T follicular helper cell (primary cell): ENCODE measurements at places on chromosomes 2 and 18.
A peak's percentile ranks its signal among the peaks of the same experiment; 100 is the strongest.

DNA sequence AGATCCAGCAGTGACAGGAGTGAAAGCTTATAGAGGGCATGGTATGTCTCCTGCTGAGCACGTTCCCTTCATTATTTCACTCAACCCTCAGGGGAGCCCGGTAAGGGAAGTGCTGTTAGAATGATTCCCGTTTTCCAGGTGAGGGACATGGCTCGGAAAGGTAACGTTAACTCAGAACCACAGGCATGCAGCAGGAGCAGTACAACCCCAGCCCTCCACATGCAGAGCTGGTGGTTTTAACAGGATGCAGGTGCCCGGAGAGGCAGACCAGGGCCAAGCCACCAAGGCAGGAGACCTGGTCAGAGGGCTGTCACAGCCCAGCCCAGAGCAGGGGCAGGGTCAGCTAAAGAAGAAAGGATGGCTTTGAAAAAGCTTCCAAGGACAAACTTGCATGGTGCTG is 268.5 kb downstream of the SH3BP4 start:
- DNase-seq, result no peak

DNA sequence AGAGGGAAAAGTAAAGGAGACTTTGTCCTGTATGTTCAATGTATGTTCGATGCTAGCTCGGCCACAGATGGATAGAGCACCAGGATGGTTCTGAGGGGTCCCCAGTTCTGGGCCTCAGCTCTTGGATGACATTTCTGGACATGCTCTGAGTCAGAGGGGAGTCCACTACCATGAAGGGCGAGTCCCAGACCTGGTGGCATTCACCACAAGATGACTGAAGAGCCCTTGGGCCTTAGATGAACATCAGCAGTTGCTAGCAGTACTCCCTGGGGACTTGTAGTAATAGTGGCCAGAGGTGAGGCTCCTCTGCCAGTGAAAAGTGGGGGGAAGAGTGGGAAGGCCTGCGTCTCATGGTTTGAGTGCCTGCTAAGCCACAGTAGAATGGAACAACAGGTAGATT is 109.5 kb downstream of the GRB14 start:
- DNase-seq, result no peak

DNA sequence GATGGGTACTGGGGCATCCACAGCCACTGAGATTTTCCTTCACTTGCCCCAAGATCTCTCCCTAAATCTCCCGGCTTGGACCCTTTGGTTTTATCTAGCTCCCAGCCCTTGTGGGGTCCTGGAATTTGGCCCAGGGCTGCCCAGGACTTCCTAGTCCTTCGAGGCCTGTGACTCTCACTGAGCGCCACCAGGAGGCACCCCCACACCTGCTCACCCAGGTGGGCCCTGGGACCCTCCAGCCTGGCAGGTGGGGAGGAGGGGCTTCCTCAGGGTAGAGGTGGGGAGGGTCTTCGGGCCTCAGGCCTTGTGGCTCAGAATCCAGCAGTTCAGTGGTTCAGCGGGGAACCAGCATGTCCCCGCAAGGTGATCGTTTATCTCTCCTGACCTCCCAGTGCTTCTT is 11.9 kb upstream of the PRSS56 start:
- no peak for DNase-seq

- no peak for DNase-seq
These were observed 159.5 kb upstream of the CAPN13 start for GRCh38 chr2:30966786-30967185.

GRCh38 chr2:191540681-191541080 is 137.3 kb upstream of the NABP1 start:
- no peak for DNase-seq

- DNase-seq, result no peak
These were observed 24.0 kb downstream of the ZNF385B start for GRCh38 chr2:179837408-179837807.

GRCh38 chr2:211447548-211447947 is 891.1 kb downstream of the CPS1 start:
- no peak for DNase-seq

DNA sequence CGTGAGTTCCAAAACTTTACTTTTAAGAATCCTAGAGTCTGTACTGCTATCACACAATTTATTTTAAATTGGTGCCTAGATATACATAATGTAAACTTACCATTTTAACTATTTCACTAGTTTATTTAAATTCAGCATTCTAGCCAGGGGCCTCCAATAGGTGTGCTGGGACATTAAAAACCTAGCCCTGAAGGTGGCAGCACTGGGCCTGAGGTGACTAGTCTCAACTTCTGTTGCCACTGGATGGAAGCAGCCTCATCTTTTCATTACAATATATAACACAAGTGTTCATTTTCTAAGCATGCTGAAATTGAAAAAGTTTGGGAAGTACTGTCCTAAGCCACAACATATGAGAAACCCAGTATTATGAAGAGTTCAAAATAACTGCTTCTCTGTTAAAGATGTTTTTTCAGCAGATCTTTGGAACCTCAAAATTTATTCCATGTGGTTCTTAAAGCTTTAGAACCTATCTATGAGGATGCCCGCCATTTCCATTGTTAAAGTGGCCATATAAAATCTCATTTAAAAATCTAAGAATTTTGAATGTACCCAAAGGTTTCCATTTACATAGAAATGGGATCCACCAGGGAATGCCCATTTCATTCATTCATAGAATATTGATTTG is 2.9 kb upstream of the RBBP8 start:
- DNase-seq, result peak; percentile 65

- no peak for DNase-seq
These were observed 165.9 kb upstream of the ID2 start for GRCh38 chr2:8515864-8516533.

GRCh38 chr2:197997083-197997541 is 192.7 kb downstream of the PLCL1 start:
- DNase-seq, result no peak

- DNase-seq, result peak; percentile 37
These were observed 10.8 kb upstream of the TAF4B start for GRCh38 chr18:26215247-26215970.

- DNase-seq, result no peak
These were observed 1.6 kb upstream of the PUM2 start for GRCh38 chr2:20352230-20352578.

DNA sequence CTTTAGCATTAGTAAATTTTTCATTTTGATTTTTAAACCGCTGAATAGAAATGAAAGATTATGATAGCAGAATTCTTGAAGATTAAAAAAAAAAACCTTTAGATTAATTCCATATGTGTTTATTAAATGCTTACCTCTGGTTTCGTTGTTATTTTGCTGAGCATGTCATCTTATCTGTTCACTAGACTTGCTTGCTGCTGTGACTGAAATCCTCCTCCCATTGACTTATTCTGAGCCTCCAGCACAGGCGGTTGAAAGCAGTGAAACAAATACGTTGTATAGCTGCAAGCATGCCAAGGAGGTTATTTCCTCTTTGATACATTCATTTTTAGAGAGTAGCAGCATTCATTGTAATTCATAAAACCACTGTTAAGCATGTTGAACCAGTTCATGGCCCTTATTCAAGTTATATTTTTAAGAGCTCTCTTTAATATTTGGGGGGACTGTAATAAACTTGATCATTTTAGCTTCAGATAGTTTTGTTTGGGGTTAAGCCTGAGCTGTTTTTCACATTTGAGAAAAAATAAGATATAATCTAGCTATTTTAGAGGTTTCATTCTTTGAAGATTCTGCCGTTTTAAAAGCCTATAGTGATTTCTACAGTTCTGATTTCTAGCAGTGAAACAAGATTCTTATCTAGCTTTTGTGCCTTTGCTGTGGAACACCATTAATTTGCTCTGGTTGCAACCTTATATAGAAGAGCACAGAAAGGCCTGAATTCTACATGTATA is at the start of gene HTR2B:
HTR2B (minus strand) TSS at position 205 of the 731 bp plus-strand sequence. CDS start 1,278 bp downstream, outside the sequence.
- DNase-seq, result no peak

DNA sequence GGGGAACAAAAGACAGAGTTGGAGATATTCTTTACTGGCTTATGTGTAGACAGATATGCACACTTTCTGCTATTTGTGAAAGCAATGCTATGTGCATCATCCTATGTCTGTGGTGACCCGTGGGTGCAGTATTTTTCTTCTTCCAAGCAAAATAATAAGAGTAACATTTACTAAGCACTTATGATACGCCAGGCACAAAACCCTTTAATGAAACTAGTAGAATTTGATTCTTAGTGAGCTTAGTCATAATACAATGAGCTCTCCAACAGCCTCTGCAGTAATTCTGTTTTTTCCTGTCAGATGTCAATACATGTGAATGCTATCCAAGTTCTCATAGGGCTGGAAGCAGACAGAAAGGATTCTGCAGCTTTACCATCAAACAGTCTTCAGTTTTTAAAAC is 130.6 kb downstream of the RAD51AP2 start:
- no peak for DNase-seq

- DNase-seq, result no peak
These were observed 21.0 kb downstream of the MERTK start for GRCh38 chr2:111919365-111919764.

- DNase-seq, result no peak
These were observed 406.0 kb upstream of the POU3F3 start for GRCh38 chr2:104447831-104448434.

DNA sequence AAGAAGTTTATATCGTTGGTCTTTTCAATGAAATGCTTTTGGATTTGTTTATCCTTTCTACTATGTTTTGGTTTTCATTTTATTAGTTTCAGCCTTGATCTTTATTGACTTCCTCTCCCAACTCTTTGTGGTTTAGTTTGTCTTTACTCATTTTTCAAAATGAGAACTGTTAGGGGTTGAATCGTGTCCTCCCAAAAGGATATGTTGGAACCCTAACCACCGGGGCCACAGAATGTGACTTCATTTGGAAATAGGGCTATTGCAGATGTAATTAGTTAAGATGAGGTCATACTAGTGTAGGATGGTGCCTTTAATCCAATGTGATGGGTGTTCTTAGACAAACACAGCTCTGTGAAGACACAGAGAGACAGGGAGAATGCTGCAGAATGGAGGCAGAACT is 60.4 kb upstream of the IL1R2 start:
- DNase-seq, result no peak

GRCh38 chr2:16798472-16798871 is 132.8 kb upstream of the CYRIA start:
- no peak for DNase-seq

- no peak for DNase-seq
These were observed 150.0 kb downstream of the SLC4A3 start for GRCh38 chr2:219777388-219777787.

GRCh38 chr2:132463719-132464118 is 47.1 kb downstream of the GPR39 start:
- DNase-seq, result no peak

DNA sequence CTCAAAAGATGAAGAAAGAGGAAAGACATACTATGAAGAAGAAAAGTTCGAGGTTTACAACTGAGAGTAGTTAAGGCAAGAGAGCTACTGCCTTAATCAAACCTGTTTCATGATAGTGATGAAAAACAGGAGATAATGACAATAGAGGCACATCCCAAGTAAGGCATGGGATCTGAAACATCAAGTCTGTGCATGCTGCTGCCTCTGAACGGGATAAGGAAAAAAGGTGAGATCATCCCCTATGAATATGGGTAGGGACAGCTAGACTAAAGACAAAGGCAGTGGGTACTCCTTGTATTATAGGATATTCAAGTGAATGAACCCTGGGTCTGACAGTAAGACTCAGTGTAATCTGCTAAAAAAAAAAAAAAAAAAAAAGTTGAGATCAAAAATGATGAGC is 3.0 kb downstream of the EXOC6B start:
- no peak for DNase-seq
